ENCODE measurements at places on chromosomes 4 and X.

GRCh38 chr4:165118256-165118909, 5.7 kb upstream of the TMEM192 start:
- DNase-seq = no peak

DNA sequence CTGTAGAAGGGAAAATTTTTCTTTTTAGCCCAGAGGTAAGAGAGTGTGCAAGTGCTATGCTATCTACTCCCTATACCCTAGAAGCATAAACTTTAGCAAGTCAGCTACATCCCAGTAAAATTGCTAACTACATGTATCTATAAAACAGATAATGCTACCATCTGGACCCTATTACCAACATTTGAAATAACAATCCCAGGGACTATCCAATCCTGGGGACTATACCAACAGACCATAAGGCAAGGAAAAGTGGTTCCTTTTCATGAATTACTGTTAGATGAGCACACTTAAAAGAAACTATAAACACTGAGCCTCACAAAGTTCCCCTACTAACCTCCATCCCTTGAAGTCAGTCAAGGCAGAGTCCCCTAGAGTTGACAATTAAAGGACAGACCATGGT, 213.6 kb upstream of the VEGFC start:
- DNase-seq = no peak

DNA sequence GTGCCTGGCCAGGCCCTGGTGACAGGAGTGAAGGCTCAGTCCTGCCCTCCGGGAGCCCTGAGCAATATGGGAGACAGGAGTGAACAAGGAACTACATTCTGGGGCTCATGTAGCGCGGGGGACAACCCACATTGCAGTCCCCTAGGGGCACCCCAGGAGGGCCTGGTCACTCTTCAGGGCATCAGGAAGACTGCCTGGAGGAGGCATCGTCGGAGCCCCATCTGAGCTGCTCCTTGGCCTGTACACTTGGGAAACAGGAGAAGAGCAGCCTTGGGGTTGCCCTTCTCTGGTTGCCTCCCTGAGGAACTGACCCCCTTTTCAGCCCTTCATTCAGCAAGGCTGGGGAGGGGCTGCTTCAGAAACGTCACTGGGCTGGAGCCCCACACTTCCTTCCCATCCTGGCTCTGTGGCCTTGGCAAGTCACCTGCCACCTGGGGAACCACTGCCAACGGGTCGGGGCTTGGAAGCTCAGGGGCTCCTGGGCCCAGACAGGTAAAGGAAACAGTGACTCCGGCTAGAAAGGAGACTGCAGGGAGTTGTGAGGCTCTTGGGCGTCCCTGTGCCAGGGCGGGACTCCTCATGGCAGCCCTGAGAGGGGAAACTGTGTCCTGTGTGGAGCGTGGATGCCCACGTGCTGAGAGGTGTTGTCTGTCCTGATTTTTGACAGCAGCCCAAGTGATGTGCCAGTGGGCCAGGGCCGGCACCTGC, 10.1 kb downstream of the WFS1 start:
- no peak for DNase-seq

- no peak for DNase-seq
Observed at GRCh38 chr4:23828779-23829178, 61.1 kb downstream of the PPARGC1A start.

DNA sequence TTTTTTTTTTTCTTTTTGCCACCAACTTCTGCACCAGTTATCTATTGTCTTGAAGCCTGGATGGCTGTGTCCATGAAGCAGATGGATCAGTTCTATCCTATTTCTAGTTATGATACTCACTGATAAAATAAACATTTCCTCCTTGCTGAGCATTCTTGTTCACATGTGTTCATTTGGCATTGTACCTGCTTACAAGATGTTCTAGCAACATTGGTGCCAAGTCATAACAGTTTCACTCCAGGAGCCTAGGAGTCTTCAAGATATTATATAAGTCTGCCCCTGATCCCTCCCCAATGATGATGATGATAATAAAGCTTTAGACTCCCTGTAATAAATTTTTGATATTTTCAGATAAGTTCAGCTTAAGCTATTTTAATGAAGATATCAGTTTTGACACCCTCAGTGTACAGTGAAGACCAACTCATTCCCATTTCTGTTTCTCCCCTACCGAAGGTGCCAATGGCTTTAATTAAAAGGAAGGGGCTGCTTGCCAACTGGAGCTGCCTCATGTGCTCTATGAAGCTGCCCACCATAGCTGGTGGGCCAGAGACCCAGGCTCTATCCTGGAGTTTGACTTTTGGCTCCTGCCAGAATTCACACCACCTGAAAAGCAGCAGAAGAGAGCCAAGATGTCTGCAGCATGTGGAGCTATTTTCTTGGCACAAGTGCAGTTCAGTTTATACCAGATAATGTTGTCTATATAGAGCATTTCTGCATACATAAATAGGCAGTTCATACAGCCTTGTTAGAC, 265.4 kb upstream of the TET2 start:
- no peak for DNase-seq

DNA sequence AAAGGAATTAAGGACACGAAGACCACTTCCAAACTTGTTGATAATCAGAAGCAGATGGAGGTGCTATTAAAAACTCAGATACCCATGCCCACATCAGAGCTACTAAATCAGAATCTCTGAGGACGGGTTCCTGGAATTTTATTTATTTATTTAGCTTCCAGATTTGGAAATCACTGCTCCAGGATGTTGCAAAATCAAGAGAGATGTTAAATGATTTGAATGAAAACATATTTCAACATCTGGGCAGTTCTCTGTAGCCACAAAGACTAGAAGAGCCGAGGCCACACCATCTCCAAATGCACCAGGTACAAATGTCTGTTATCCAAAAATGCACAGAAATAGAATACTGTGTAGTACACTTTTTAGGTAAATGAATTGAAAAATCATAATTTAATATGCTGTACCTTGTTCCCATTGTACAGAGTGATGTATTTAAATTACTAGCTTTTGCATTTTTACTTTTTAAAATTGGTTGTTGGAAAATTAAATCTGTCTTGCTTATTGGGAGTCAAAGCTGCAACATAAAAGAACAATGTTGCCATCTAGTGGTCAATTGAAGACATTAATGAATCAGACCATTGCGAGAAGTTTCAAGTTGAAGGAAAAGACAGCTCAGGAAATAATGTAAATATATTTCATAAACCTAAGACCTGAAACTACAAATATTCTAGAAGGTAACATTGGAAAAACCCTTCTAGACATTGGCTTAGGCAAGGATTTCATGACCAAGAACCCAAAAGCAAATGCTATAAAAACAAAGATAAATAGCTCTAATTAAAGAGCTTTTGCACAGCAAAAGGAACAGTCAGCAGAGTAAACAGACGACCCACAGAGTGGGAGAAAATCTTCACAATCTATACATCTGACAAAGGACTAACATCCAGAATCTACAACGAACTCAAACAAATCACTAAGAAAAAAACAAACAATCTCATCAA, 151.3 kb upstream of the TTC29 start:
- DNase-seq = no peak

Measured in right atrium auricular region (tissue), 2 donors.